ENCODE measurements at places on chromosomes 12 and 14.

- no peak for DNase-seq
Observed at GRCh38 chr12:101877806-101878242, 444 bp downstream of the DRAM1 start.

DNA sequence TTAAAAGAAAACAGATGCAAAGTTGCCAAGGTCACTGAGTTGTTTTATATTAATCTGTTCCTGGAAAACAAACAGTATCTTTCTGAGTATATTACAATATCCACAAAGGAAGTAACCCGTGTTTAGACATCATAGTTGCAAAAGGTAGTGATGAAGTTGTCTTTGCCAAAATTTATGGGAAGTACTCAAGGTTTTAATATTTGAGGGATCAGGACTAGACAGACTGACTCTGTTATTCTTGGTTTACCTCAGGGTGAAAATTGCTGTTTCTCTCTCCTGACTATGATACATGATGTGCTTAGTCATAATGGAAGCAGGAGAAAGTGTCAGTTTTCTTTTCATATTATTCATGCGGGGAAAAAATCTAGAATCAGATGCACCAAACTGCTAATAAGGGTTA, 28.3 kb downstream of the TMEM233 start:
- DNase-seq: no peak

DNA sequence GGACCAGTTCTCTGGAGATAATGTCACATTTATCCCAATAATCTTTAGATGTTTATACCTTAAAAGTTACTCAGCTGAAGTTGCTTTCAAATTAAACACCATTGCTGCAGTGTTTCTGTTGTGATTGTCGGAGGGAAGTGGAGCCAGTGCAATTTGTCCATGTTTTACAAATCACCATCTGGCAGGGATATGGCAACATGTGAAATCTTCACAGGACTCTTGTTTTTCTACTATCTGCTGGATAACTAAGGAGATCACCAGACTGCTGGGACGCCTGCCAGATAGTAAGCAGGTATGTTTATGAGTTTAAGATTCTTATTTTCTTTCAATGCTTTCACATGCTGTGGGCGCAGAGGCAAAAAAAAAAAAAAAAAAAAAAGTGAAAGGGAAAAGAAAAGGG, 100.3 kb upstream of the SOX5 start:
- no peak for DNase-seq

GRCh38 chr14:96622926-96623325, 120.7 kb downstream of the PAPOLA start:
- peak; percentile 33 for DNase-seq

GRCh38 chr14:51028851-51029754, 65.8 kb downstream of the TRIM9 start:
- no peak for DNase-seq

DNA sequence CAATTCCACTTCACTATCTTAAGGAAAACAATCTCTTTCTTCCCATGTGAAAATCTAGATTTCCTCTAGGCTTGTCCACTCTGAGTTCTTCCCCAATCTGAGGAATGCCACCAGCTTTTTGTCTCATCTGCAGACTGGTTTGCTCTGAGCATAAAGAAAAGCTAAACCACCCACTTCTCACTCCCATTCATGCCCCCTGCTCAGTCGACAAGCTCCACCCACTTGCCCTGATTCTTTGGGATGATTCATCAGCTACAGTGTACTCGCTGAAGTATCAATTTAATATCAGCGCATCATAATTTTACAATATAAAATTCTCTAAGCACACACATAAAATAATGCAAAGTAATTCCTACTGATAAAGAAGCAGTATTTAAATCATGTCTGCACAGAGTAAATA, 209.1 kb downstream of the GRIN2B start:
- DNase-seq: no peak

DNA sequence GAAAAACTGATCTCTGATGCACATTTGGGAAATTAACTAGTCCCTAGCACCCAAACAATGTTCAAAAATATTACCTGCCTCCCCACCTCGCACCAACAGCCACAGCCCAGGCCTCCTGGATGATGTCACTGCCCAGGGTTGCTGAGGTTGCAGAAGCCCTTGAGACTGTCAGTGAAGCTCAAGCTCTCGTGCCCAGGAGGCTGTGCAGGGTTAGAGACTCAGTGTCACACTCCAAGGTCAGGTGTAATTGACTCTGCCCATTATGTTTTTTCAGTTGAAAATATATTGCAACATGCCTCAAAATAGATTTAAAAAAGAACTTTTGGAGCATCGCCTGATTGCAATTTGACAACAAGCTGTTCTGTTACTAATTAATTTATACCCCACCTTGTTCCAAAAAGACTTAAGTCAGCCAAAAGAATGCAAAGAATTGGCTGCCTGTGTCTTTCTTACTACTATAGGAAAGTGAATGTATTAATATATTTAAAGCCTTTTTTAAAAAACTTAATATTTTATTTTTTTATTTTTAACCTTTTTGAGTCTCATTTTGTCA, 72.3 kb downstream of the CMAS start:
- no peak for DNase-seq

DNA sequence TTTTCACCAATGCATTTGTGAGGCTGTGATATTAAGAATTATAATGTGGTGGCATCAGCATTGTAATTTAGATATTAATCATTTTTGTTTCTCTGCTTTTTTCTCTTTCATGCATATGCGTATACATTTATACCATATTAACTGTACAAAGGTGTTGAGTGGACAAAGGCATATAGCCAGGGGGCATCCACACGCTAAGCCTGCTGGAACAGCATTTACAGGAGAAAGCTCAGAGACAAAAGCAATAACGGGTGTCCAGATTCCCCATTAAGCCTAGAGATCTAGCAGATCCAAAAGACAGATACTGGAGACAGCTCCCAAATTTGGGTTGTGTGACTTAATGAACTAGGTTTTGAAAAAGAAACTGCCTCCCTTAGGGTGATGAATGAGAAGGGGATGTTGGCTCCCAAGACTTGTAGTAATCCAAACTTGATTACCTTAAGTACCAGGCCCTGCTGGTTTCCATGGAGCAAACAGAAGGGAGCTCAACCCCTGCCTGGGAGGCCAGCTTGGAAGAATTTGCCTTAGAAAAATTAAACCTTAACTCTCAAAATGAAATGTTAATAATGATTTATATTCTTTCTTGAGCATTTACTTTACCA, 181.9 kb downstream of the SLC6A15 start:
- DNase-seq: no peak

- DNase-seq: no peak
Observed at GRCh38 chr14:61690982-61691381, 4.3 kb upstream of the HIF1A start.

DNA sequence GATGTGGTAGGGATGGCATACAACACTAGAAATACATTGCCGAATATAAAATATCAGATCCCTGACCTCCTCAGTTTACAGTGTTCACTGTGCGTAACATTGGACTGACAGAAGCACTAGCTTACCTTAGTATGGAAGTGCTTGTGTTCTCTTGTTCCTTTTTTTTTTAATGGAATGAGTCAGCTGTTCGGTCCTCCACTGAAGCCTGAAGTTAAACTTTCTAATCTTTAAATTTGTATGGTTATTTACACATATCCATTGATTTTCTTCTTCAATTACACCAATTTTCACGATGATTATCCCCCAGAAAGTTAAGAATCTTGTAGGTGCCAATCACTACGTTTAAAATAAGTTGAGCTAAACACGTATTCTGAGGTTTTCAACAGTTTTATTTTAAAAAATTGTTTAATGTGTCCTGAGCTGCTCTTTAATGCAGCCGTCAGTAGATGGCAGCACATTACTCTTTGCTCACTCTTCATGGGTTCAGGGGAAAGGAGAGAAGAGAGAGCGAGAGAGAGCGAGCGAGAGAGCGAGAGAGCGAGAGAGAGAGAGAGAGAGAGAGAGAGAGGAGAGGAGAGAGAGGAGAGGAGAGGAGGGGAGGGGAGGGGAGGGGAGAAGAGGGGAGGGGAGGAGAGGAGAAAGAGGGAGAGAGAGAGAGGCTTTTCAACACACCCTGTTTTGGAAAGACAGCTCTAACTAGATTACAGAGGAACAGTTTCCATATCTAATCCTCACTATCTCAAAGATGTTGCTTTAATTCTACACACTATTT, 134.7 kb upstream of the SCAF11 start:
- DNase-seq: peak; percentile 82

GRCh38 chr12:30072824-30073223, 289.1 kb upstream of the TMTC1 start:
- no peak for DNase-seq

DNA sequence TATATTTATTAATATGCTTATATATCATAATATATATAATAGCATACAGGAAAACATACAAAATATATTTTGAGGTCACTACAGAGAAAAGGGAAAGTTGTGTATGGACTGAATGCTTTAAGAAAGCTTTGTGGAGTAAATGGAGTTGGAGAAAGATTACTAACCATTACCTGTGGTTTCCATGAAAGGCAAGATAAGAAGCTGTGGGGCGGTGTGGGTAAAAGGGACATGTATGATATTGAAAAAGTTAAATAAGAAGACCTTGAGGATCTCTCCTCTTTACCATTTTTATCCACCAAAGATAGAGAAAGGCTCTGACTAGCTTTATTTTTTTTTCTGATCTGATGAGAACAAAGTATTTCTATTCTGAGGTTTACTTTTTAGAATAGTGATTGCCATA, 404.4 kb downstream of the TRHDE start:
- DNase-seq: no peak

GRCh38 chr12:108253540-108253939, 85.6 kb downstream of the CMKLR1 start:
- DNase-seq: no peak

DNA sequence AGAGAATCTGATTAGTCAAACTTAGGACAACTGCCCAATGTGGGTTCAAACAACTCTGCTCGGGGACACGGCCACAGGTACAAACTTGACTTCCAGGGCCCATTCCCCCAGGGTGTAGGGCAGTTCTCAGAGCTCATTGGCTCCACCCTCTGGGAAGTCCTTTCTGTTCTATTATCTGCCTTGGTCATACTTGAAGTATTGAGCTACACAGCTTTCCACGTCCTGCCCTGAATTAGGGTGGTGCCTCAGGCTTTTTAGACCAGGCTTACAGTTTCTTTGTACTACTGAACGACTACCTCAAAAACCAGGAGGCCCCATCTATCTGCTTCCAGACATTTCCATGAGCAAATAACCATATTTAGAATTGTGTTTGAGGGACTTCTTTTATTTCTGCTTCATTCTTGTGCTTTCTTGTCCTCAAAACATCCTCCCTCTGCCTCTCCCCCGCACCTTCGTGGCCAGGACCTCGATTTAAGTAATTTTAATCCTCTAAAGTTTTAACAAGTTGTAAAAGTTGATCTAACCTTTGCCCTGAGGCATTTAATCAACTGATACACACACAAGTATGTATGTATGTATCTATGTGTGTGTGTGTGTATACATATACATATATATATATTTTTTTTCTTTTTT, 281.7 kb upstream of the AMIGO2 start:
- DNase-seq: peak; percentile 76

GRCh38 chr14:75941030-75941429, 40.8 kb downstream of the TGFB3 start:
- no peak for DNase-seq

DNA sequence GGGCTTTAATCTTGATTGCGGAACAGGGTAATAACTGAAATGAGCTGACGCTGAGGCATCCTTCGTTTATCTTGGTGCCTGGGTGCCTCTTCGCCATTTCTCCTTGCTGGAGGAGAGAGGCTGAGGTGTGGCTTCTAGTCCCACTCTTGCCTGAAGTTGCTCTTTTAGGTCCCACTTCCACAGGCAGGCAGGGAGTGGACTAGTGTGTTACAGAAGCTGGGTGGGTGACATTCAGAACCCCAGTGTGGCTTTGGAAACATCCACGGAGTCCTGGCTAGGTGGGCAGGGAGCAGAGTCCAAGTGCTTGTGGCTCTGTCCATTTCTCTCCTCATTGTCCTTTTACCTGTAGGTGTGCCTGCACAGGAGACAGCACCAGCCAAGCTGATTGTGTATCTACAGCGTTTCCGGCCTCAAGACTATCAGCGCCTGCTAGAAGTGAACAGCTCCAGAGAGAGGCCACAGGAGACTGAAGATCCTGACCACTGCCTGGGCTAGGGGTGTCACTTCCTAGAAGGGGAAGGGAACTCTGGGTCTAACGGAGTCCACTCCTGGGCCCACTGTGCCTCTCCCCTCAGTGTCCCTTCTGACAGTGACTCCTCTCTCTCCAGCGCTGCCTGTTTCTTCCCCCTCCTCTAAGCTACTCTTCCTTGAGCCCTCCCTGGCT, 2.4 kb downstream of the THTPA start:
- DNase-seq: no peak

GRCh38 chr12:14846042-14846587, 2.8 kb upstream of the ART4 start:
- no peak for DNase-seq

GRCh38 chr14:69270795-69271708, 11.1 kb downstream of the GALNT16 start:
- peak; percentile 22 for DNase-seq

GRCh38 chr12:73421832-73422231, 1115.8 kb upstream of the ATXN7L3B start:
- DNase-seq: no peak

DNA sequence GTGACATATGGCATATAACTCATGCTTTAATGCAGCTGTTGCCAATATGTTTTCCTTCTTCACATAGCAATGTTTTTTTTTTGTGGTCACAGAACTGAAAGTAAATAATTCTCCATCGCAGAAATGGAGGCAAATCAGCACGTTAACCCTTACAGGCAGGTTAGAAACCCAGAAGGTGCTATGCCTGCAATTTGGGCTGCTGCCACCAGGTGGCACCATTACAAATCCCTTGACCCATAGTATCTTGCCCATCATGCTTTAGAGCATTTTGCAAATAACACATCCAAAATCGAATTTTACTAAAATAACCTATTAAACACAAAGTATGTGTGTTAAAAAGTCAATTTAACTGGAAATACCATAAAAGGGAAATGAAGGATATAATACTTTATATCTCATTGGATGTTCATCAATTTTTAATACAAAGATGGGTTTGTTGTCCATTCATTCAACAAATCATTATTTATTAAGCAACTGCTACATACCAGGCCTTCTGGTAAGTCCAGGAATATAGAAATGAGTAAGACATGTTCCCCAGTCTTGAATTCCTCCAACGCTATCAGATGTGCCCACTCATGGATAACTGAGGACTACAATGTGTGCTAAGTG, 340.1 kb downstream of the GLT1D1 start:
- no peak for DNase-seq

DNA sequence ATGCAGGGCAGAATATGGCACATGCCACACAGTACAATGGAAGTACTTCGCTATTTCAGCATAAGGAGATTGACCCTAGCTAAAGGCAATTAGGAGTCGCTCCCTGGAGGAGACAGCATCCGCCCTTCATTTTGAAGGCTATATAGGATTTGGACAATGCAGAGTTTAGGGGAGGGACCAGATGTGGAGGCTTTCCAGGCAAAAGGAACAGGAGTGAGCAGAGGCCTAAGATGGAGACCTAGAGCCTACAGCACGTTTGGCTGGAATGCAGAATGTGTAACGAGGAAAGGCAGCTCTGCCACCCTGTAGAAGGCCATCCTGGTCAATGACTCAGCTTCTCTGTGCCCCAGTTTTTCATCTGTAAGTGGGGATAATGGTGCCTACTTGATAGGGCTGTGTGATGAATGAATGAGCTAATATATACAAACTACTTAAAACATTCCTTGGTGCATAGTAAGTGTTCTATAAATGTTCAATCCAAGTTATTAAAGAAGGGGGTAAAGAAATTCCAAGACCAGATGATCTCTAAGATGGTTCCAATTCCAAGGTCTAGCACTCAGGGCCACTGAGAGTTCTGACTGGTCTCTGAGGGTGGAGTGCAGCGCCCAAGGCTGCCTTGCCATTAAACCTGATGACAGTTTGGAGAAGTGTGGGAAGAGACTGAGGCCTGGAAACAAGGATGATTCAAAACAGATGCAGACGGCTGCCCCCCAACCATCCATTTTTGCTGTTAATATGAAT, 54.3 kb upstream of the FRMD6 start:
- DNase-seq: no peak

All from activated effector memory CD4-positive, alpha-beta T cell treated with anti-CD3 and anti-CD28 coated beads, Interleukin-2, amount 50 U/mL, for 16 hours (primary cell).